ENCODE measurements at places on chromosomes 6 and 20. TPM values are rescaled to one million over a fixed set of nuclear protein-coding genes. Genes with fewer than 3 reads are reported as not detected.

GRCh38 chr6:120274547-120274946, 925.0 kb upstream of the MAN1A1 start:
- no peak for DNase-seq

The PDYN gene
- total RNA-seq: not detected

The BACH2 gene
- total RNA-seq: 7.5 TPM

The IMPG1 gene
- 0.21 TPM for total RNA-seq

DNA sequence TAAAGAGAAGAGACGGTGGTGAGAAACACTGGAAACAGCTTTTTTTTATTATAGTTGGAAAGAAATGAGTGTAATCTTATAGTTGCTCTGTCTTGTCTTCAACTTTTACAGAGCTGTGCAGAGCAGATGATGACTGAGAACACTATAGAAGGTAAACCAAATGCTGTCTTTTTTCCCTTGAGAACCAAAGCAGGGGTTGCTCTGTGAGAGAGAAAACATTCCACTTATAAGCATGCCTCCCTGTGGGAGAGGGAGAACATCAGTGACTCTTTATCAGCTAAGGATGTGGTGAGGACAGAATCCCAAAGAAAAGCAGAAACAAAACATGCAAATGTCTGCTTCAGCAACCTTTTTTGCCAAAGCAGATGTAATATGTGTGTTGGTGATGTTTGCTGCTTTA, 179.3 kb upstream of the HDDC2 start:
- no peak for DNase-seq

The SYNGAP1 gene
- total RNA-seq: 9.8 TPM

The HLA-DPA1 gene
- total RNA-seq: 25.4 TPM

- no peak for DNase-seq
Measured at GRCh38 chr6:105501826-105502344, 99.0 kb upstream of the PREP start.

DNA sequence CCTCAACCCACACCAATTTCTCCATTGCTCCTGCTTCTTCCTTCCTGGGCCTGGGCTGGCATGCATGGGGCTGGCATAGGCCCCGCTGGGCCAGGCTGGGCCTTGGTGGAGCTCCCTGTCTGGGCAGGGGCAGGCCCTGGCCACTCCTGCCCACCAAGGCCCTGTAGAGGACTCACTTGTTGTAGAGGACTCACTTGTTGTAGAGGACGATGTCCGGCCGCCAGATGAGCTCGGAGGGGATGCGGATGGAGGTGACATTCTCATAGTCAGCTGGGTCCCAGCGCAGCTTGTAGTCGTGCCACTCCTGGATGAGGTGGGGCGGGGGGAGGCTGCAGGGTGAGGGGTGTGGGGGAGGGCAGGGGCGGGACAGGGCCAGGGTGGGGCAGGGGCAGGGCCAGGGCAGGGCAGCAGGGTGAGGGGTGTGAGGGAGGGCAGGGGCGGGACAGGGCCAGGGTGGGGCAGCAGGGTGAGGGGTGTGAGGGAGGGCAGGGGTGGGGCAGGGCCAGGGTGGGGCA, 5.3 kb downstream of the CHRNA4 start:
- no peak for DNase-seq

DNA sequence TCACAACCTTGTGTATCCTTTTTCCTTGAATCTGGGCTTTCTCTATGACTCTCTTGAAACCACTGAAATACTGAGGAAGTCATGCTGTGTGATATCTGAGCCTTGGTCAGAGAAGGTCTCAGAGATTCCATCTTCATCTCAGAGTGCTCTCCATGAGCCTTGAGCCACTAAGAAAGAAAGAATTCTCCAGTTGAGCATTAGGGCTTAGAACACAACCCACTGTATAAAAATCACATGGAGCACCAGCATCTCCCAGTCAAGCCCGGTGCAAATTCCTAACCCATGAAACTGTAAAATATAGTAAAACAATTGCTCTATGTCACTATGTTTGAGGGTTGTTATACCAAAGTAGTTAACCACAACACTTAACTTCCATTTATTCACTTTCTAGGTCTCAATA, 181.4 kb downstream of the MOXD1 start:
- no peak for DNase-seq

The HLA-DRB1 gene
- total RNA-seq: 10.2 TPM

DNA sequence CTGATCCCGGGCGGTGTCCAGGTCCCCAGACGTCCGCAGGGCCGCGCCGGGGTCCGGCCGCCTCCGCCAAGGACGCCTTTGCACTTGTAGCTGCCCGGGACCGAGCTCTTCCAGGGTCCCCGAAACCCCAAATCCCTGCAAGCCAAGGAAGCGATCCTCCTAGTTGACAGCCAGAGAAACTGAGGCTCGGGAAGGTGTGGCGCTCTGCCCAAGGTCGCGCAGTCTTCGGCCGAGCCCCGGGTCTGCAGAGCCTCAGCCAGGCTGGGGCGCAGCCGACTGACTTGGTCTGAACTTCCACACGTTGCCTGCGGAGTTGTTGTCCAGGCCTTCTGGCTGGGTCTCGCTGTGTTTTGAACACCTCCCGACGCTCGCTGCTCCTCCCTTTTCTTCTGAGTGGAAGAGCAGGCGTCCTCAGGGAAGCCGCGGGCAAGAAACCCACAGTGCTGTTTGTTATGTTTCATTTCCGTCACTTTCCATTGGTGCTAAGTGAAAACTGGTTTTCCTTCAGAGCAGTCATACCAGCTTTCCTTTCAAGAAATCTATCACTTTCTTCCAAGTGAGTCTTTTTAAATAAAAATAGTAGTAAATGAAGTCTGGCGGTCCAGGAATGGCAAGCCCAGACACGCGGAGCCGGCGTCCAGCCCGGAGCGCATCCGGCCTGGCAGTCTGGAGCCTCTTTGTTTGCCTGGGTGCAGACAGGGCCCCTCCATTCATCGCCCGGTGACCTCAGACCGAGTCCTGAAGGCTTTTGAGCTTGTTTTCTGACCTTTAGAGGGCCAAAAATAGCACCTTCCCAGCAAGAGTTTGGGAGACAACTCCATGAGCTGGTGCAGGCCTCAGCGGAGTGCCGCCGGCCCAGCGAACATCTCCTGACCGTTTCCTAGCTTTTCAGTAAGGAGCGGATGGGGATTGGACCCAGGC, 698 bp downstream of the FAM210B start:
- DNase-seq: peak; percentile 49

DNA sequence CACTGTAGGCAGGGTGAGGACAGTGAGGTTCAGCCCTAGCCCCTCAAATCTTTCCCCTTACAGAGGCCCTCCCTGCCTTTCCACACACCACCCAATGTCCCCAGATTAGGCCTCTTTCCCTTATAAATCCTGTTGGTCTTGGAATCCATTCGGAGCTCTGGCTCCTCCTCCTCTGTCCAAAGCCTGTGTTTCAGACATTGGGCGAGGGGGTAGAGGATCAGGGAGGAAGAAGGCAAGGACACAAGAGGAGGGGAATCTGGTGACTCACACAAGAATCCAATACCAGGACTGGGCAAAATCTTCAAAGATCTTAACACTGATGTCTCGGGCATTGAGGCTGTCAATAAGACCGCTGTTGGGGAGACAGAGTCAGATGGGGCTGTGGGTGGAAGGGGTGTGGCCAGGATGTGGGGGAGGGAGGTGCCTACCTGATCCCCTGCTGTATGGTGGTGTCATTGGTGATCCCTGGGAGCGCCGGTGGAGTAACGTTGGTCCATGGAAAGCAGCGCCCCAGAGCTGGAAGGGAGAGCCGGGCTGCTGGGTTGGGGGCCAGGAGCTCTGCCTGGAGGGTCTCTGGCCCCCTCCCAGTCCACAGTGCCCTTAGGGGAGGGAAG, 7.6 kb downstream of the SLC44A4 start:
- no peak for DNase-seq

The ELOVL4 gene
- 9.3 TPM for total RNA-seq

DNA sequence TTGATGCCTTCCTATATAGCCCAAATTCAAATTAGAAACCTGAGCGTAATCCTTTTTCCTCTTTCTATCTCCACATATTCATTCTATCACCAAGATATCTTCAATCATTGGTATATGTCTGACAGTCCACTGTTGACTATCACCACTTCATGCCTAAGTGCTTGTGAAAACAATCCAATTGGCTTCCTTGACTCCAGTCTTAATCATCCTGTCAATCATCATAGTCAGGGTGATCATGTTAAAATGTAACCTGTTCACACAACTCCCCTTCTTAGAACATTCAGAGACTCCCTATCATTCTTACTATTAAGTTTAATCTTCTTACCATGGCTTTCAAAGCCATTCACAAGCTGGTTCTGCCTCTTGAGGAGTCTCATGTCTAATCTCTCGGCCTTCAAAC, 616.7 kb downstream of the PHF3 start:
- DNase-seq: no peak

- no peak for DNase-seq
Measured at GRCh38 chr6:53466257-53466656, 78.6 kb downstream of the GCLC start.

DNA sequence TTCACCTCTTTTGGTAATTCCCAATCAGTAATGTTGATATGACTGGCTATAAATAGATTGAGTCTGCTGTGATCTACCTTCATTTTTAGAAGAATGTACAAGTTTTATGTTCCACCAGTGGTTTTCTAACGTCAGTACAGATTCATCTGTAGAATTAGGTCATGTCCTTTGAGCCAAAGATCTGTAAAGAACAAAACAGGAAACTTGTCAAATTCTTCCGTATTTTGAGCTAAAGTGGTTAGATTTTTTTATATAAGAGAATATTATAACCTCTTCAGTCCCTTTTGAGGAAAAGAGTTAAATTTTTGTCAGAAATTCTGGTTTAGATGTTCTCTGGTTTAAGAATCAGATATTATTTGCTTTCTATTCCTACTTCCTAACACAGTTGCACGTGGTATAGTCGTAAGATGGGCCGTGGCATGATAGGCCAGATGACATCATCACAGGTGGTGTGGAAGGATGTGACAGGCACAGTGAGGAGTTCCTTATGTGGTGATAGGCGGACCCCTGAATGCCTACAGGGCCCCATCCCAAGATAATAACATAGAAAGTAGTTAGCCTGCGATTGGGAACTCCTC, 62.3 kb downstream of the SNX9 start:
- no peak for DNase-seq

GRCh38 chr20:44955270-44955669, 4.9 kb downstream of the TOMM34 start:
- no peak for DNase-seq

GRCh38 chr6:23775127-23775526, 350.9 kb upstream of the NRSN1 start:
- DNase-seq: no peak

GRCh38 chr20:41494451-41494850, 123.7 kb downstream of the CHD6 start:
- DNase-seq: no peak

The MCM3 gene
- 45.8 TPM for total RNA-seq

The FRK gene
- total RNA-seq: 7.3 TPM

Measured in urinary bladder (tissue), 4 donors.